ENCODE measurements at places on chromosomes 4 and X.

DNA sequence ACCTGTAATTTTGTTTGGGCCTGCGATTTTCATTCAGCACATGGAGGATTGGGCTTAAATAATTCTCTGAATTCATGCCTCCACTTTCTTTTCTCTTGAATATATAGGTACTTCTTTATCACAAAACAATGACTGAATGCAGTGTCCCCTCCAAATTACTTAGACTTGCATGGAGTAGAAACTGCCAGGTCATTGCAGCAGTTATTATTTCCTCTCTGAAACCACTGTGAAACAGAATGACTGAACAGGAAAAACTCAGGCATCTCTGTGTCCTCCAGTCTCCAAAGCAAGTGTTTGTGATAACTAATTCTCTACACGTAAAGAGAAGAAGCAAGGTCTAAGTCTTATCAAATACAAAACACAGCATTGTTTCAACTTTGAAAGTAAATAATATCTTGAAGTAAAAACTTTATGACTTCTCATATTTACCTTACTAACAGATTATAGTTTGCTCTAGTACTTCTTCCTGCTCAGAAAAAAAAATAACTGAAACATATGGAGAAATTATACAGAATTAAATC, 144.5 kb upstream of the DIAPH2 start:
- DNase-seq: no peak

GRCh38 chrX:120781403-120781802, 94.3 kb downstream of the CT47B1 start:
- no peak for DNase-seq

- peak; percentile 4 for DNase-seq
Observed at GRCh38 chr4:8082517-8083055, 76.0 kb downstream of the ABLIM2 start.

GRCh38 chr4:158722291-158722916, 792 bp downstream of the PPID start:
- DNase-seq: no peak

DNA sequence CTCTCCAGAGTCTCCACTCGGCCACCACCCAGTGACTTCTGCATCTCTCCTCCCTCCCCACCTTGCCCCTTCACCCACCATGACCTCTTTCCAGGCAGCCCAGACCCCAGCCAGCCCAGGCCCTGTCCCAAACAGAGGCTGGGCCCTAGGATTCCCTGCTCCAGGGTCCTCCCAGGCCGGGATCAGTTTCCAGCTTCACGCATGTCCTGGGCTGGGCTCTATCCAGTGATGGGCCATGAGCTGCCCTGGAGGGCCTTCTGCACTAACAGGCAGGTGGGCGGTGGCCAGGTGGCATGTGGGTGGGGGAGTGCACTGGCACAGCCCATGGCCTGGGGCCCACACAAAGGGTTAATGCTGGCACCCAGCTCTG, 20.4 kb upstream of the ADD1 start:
- peak; percentile 25 for DNase-seq

DNA sequence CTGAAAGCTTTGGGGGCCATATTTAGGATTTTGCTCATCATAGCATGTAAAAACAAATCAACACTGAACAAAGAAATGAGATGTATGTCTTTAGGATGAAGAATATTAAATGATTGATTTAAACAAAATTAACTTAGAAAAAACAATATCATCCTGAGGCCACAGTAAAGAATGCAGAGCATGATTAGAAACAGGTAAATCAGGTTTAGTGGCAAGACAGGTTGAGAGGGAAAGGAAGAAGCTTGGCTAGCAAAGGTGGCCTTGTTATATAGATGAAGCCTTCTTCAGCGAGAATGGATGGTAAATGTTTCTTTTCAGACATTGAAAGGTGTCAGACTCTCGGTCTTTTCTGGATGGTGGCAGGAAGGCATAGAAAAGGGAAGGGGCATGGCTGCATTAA, 11.9 kb upstream of the MAGEB16 start:
- no peak for DNase-seq

- DNase-seq: no peak
Observed at GRCh38 chr4:120055162-120055561, 11.5 kb downstream of the MAD2L1 start.

- DNase-seq: no peak
Observed at GRCh38 chrX:51361251-51361650, 28.6 kb downstream of the NUDT10 start.

All from heart left ventricle (tissue), 16 donors.